Hematopoietic multipotent progenitor cell treated with erythropoietin and hydrocortisone succinate and interleukin-3 and kit ligand, for 6 days (in vitro differentiated cells): ENCODE measurements at places on chromosomes 12 and 14.

GRCh38 chr14:92690171-92691011 is 58.0 kb downstream of the LGMN start:
- peak; percentile 81 for DNase-seq

GRCh38 chr12:64061868-64062375 is 160.2 kb downstream of the KICS2 start:
- DNase-seq = no peak

- no peak for DNase-seq
Measured at GRCh38 chr12:46360908-46361666, 11.5 kb downstream of the SLC38A2 start.

DNA sequence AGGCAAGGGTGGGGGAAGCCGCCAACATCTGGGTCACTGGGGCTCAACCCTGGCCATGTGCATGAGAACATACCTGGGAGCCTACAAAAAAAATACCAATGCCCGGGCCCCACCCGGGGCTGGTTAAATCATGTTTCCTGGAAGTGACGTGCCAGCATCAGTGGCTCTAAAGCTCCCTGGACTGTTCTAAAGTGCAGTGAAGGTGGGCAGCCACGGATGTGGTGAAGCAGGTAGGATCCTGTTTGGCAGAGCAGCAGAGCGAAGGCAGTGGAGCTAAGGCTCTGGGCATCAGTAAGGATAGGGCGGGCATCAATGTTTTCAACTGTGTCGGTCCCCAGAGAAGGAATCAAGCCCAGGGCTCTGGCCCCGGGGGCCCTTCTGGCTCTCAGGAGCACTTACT is 525 bp upstream of the GPR68 start:
- DNase-seq = no peak

GRCh38 chr12:57011438-57012424 is 4.6 kb downstream of the TAC3 start:
- no peak for DNase-seq

GRCh38 chr14:24162093-24162492 is 1.0 kb downstream of the IRF9 start:
- DNase-seq = no peak

DNA sequence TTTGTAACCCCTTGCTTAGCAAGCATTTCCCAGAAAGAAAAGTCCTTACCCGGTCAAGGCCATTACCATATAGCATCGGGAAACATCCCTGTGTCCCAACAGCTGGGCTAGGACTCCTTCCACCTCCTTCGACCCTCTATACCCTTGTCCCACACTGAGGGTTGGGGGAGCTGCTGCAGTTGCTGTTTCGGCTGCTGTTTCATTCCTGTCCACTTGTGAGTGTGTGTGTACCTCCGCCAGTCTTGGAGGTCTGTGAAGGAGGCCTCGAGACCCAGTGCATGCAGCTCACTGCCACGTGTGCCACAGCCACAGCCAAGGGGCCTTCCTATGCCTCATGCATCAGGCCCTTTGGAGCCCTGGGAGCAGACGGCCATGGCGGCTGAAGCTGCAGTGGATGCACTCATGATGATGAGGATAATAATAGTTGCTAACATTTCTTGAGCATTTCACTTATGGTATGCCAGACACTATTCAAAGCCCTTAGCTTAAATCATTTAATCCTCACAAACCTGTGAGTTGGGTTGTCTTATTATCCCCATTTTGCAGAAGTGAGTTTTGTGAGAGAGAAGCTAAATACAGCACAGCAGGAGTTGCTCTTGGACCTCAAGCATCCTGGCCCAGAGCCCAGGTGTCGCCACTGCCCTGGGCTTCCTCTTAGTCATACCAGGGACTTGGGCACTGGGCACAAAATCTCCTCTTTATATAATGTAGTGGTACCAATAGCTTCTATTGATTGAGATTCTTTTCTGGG is 156.5 kb downstream of the PRKCH start:
- no peak for DNase-seq

GRCh38 chr14:77185093-77185465 is 3.5 kb downstream of the TMEM63C start:
- DNase-seq = no peak

GRCh38 chr12:107461222-107461975 is 224.2 kb upstream of the PWP1 start:
- DNase-seq = no peak

- DNase-seq = peak; percentile 72
Measured at GRCh38 chr14:86057018-86057667, 527.2 kb downstream of the FLRT2 start.

DNA sequence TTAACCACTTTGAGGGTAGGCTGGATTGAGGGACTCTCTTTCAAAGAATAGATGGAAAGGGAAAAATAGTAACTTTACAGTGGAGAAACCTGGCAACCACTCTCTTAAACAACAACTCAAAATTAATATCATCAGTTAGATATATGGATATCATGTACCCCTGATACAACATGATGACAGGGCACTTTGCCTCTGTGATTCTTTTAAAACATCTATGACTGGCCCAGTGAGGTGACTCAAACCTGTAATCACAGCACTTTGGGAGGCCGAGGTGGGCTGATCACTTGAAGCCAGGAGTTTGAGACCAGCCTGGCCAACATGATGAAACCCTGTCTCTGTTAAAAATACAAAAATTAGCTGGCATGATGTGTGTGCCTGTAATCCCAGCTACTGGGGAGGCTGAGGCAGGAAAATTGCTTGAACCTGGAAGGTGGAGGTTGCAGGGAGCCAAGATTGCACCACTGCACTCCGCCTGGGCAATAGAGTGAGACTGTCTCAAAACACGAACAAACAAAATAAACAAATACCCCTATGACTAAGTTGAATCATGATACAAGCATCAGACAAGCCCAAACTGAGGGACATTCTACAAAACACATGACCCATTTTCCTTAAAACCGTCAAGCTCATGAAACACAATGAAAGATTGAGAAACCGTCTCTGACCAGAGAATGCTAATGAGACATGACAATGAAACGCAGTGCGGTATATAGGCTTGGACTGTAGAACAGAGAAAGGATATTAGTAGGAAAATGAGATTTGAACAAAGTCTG is 26.4 kb upstream of the SLC7A8 start:
- no peak for DNase-seq

GRCh38 chr12:4486980-4487379 is 41.4 kb upstream of the FGF6 start:
- no peak for DNase-seq

DNA sequence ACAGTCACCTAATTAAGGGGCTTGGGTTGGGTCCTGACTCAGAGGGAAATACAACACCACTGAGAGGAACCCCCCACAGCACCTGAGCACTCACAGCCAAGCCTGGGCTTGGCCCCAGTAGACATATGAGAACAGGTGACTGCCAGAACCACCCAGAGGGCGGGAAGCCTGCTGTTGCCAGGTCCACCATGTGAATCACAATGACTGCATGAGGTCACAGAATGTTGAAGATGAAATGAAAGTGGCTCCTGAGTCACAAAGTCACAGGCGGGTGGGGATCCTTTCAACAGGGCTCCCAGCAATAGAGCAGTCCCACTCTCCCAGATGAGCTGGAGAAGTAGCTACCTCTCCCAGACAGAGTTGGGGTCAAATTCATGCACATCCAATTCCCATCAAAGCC is at the start of gene LRRC74A:
TSS of gene LRRC74A (plus strand) at position 287 of the 400 bp plus-strand sequence. CDS start 290 bp downstream, outside the sequence.
- no peak for DNase-seq
